ENCODE measurements at places on chromosomes 2 and 18.

GRCh38 chr18:30139631-30140287, 902.8 kb downstream of the DSC3 start:
- DNase-seq = no peak

GRCh38 chr2:2586931-2587330, 255.9 kb upstream of the MYT1L start:
- no peak for DNase-seq

DNA sequence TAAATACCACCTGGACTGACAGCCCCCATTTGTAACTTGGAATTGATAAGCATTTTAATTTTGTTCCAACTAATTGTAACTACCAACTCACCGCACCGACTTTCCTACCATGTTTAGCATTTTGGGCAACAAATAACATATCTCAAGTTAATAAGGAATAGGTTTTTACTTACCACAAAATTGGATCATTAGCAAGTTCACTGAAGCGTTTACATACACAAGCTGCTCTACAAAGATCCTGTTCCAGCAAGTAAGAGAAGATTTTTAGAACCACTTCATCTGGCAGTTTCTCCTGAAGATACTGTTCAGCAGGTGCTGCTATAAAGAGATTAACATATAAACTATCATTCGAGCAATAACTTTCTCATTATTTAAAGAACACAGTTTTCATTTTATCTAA, 55.7 kb downstream of the MSH6 start:
- DNase-seq = no peak

DNA sequence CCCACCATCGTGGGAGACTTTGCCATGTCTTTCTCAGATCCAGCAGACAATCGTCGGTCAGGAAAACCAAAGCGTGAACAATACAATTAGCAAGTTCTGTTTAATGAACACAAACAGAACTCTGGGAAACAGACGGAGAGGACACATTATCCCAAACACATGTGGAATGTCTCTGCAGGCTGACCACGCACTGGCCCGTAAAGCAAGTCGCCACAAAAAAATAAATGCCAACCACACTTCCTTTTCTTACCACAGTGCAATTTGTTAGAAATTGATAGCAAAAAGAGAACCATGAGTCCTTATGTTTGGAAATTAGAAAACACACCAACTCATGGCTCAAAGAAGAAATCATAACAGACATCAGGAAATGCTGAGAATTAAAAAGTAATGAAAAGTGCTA, 210.9 kb downstream of the TWIST2 start:
- DNase-seq = no peak

- DNase-seq = no peak
These were observed 462.8 kb downstream of the MEIS1 start for GRCh38 chr2:66897691-66898150.

GRCh38 chr2:155308367-155309009, 610.0 kb downstream of the KCNJ3 start:
- DNase-seq = no peak

GRCh38 chr2:133130548-133131246, 437.6 kb downstream of the NCKAP5 start:
- DNase-seq = no peak

GRCh38 chr18:69785466-69785865, 162.2 kb downstream of the CD226 start:
- no peak for DNase-seq

DNA sequence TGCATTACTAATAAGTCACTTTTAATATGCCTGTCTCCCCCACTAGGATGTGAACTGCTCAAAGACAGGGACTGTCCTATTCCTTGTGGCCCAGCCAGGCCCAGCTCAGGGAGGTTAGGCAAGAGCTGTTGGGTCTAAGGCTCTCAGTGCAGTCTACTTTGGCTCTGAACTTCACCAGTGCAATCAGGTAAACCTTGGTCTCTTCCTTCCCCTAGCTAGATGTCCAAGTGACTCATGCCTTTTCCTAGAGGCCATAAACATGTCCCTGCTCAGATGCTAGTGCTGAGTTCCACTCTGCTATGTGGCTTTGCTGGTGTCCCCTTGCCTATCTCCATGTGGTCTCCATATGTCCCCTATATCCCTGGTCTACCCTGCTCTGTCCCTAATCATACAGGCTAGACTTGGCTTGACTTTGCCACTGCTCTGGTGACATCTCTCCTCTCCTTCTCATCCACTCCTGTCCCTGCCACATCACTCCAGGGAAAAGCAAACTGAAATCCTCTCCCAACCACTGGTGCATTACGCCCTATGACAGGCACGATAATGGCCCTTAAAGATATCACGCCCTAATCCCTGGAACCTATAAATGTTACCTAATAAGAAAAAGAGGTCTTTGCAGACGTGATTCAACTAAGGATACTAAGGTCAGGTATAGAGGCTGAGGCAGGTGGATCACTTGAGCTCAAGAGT, 45.7 kb upstream of the PPP1CB start:
- no peak for DNase-seq

GRCh38 chr18:10164271-10165071, 250.7 kb downstream of the VAPA start:
- DNase-seq = no peak

GRCh38 chr2:200216310-200216709, 90.2 kb upstream of the SPATS2L start:
- DNase-seq = no peak

GRCh38 chr2:26818972-26819371, 29.0 kb upstream of the DPYSL5 start:
- DNase-seq = no peak

GRCh38 chr2:214899751-214900150, 90.3 kb upstream of the BARD1 start:
- no peak for DNase-seq

- no peak for DNase-seq
These were observed 46.4 kb downstream of the ASXL2 start for GRCh38 chr2:25831746-25832449.

DNA sequence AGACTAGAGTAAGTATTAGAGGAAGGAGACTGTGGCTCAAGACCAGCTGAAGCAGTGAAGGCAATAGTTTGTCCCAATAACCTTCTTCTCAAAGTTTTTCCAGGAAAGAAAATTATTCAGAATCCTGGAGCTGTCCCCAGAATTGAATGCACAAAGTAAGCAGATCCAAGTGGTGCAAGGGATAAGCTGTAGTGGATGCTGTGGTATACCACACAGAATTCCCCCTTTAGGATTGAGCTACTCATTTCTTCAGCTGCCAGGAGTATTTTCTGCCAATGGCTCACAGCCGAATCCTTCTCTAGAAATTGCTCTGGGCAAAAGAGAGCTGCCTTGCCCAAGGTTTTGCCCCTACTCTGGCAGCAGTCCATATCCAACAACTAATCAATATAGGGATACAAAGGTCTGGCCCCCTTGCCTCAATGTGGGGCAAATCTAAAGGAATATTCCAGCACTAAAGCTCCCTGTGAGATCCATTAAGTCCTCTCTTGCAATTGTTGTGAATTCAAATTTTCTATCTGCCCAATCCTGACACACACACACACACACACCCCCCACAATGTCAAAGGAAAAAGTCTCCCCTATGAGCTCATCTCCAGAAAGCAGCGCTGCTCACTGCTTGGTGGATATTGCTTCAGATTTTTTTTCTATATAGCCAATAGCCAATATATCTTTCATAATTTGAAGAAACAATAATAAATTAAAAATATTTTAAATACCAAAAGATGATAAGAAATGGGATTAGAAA, 18.4 kb upstream of the TCF7L1 start:
- no peak for DNase-seq

- DNase-seq = no peak
These were observed 344.7 kb downstream of the MYCN start for GRCh38 chr2:16284941-16285625.

GRCh38 chr2:96601382-96602292, 36.5 kb downstream of the KANSL3 start:
- no peak for DNase-seq

- DNase-seq = no peak
These were observed 422.7 kb downstream of the FBXO15 start for GRCh38 chr18:73724958-73725357.

- DNase-seq = no peak
These were observed 424.0 kb downstream of the ARHGAP15 start for GRCh38 chr2:143553261-143553660.

DNA sequence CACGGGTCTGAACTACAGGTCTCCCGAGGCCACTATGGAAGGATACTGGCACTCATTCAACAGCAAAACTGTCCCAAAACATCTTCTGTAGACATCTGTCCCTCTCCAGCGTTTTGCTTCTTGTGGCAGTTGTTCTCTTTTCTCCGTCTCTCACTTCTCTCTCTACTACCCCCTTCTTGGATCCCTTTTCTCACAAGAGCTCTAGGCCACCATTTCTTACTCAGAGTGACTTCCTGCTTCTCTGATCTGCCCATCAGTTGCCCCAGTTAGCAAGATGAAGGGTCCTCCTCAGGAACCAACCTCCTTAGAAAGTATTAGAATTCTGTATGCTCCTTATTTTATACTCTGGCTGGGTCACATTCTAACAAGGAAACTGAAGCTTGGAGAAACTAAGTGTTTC, 32.6 kb downstream of the BCL2 start:
- no peak for DNase-seq

GRCh38 chr2:177400337-177400923, 7.9 kb downstream of the AGPS start:
- DNase-seq = no peak

DNA sequence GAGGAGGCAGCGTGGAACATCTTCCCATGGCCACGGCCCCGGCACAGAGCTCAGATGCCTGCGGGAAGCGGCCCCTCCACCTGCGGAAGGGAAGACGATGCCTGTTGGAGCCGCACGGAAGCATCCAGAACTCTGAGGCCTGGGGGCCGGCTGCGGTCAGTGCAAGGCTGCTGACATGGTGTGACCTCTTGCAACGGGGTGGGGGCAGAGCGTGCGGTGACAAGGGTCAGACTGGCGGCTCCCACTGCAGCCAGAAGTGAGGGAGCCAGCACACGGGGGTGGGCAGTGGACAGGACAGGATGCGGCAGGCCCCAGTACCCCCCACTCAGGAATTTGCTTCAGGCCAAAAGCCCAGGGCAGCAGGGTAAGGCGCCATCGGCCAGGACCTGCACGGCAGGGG, 48.8 kb downstream of the SLC66A2 start:
- DNase-seq = no peak

GRCh38 chr2:204152616-204153015, 216.1 kb downstream of the ICOS start:
- DNase-seq = no peak

DNA sequence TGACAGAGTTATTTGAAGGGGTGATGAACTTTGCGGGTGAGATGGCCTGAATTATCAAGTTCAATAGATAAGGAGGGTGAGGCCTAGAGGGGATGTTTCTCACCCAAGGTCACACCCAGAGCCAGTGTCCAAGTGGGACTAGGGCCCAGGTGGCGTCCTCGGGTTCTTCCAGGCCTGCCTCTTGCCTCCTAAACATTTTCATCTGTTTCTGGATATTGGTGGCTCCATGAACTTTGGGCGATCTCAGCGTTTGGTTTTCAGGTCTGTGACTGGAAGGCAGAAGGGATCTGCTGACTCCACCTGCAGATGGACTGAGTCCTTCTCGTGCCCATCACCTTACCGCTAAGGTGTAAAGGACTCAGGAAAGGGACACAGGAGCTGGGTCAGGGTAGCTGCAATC, 137.3 kb downstream of the DDX1 start:
- no peak for DNase-seq

DNA sequence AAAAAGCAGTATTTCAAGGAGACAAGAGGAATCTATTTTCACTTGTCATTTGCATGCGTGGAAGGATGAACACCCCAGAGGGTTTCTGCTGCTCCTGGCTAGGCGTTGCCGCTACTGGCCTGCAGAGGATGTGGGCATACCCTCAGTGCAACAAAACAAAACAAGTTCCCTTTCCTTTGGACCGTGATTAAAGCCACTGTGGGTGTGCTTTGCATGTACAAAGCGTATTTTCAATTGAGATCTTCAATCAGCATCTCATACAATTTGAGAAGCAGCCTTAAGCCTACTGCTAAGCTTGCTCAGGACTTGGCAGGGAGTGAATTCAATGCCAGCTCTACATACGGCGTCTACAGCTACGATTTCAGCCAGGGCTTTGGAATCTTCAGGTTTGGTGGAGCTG, 298.4 kb downstream of the LPIN1 start:
- no peak for DNase-seq

- DNase-seq = no peak
These were observed 104.2 kb downstream of the SPTBN1 start for GRCh38 chr2:54560146-54560881.

- DNase-seq = no peak
These were observed 143.1 kb upstream of the L3MBTL4 start for GRCh38 chr18:6557770-6558248.

DNA sequence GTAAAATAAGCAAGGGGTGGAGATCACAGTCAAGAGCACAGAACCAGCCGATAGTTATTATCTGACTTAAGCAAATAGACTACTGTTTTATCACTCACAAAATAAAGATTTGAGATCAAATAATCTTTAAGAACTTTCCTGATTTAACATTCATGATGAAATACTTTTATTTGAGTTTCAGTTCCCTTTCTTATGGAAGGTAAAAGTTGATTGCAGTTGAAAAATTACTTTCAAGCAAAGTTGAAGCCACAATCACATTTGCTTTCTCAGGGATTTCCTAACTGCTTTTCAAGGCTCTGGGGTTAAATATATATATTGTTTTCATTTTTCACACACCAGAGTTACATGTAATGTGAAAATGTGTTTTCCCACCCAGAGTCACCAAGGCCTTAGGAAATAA, 599.5 kb downstream of the KCNJ3 start:
- DNase-seq = no peak

DNA sequence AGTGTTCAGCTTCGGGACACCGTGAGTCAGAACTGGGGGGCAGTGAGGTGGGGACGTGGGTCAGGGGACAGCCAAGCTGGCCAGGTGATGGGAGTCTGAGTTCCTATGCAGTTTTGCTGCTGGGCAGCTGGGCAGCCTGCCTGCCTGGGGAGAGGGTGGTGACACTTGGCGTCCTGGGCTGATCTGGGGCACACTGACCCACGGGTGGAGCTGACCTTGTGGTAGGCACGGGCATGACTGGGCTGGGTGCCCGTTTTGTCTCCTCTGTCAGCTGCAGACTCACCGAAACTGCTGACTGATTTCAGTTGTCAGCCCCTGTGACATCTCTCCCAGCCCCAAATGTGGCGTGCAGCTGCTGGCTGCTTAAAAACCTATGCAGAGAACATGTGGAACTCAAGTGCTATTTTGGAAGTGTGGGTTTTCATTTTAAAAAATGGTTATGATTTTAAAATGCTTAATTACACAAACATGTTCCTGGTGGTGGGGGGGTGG, 32.6 kb upstream of the E2F6 start:
- DNase-seq = no peak

GRCh38 chr2:229153267-229153666, 117.8 kb downstream of the PID1 start:
- no peak for DNase-seq

- no peak for DNase-seq
These were observed 54.0 kb upstream of the RNU4ATAC start for GRCh38 chr2:121476684-121477083.

- no peak for DNase-seq
These were observed 17.2 kb upstream of the LYPD6B start for GRCh38 chr2:149021271-149021719.

- DNase-seq = no peak
These were observed 11.5 kb upstream of the ABCA12 start for GRCh38 chr2:215149894-215150293.

All from stimulated activated CD8-positive, alpha-beta memory T cell treated with anti-CD3 and anti-CD28 coated beads, Interleukin-15, amount 100 ng/mL, for 4 hours (primary cell).